ENCODE measurements at places on chromosomes 7 and 10.

- no peak for DNase-seq
These were observed 52.3 kb upstream of the SEMA3D start for GRCh38 chr7:85239109-85239508.

- DNase-seq: no peak
These were observed 164.1 kb upstream of the RHEB start for GRCh38 chr7:151683615-151684407.

DNA sequence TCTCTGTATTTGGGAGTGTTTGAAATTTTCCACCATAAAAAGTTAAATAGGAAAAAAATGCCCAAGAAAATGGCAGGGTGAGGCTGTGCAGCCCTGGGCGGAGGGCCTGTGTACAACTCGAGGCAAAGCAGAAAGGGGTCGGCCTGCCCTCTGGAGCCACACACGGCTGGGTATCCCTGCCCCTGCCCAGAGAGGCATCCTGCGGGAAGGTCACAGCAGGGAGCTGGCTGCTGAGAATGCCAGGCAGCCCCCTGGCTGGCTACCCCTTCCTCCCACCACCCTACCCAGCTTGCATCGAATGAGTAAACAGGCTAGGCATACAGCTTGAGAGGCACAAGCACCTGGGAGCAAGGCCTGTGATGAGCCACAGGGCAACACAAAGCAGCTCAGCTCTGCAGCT, 46.1 kb downstream of the CAMK2B start:
- no peak for DNase-seq

- no peak for DNase-seq
These were observed 171.1 kb downstream of the GLI3 start for GRCh38 chr7:42065942-42066341.

- DNase-seq: no peak
These were observed 83.0 kb downstream of the EEPD1 start for GRCh38 chr7:36236073-36236472.

GRCh38 chr10:130336617-130337304, 200.6 kb downstream of the GLRX3 start:
- DNase-seq: no peak

- no peak for DNase-seq
These were observed 347.0 kb downstream of the KCNMA1 start for GRCh38 chr10:77290528-77291155.

DNA sequence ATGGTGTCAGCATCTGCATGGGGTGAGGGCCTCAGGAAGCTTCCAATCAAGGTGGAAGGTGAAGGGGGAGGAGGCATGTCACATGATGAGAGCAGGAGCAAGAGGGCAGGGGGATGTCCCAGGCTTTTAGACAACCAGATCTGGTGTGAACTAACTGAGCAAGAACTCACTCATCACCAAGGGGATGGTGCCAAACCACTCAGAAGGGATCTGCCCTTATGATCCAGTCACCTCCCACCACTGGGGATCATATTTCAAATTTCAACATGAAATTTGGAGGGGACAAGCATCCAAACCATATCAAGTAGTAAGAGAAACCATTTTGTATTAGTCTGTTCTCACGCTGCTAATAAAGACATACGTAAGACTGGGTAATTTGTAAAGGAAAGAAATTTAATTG, 33.6 kb downstream of the THNSL1 start:
- no peak for DNase-seq

DNA sequence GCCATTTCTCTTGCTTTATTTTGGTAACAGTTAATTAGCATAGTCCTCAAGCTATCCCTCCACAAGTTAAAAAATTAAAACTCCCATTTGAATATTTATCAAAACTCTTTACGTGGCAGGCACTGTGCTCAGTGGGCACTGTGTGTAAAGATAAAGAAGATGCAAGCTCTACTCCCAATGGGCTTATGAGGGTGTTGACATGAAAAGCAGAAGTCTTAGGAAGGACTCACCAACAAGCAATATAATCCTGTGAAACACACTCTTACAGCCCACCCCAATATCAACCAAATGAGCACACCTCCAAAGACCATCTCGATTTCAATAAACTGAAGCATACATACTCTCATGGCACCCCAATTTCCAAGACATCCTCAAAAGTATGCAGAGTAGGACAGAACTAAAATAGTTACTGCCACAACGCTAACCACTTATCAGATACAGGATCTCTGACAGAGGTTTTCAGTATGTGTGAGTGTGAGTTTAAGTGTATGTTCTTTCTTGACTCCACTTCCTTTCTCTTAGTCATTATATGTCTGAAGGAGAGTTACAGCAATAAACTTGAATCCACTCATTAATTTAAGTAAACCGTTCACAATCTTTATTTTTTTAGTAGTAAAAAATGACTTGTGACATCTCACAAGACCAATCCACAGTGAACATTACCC, 120.0 kb downstream of the PDE1C start:
- DNase-seq: peak; percentile 32

DNA sequence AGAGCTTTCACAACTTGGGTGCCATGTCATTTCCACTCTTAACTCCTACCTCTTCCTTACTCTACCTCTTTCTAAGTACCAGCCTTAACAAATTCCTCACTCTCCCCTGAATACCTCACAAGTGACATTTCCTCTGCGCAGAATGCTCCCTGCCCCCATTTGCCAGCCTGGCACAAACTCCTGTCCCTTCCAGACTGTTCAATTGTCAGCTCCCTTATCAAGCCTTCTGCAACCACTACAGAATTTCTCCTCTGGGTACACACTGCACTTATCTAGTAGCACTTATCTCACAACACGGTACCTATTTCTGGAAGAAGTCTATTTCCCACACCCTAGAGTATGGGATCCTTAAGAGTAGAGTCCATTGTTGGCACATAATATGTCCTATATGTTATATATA, 39.1 kb upstream of the ANAPC16 start:
- no peak for DNase-seq

DNA sequence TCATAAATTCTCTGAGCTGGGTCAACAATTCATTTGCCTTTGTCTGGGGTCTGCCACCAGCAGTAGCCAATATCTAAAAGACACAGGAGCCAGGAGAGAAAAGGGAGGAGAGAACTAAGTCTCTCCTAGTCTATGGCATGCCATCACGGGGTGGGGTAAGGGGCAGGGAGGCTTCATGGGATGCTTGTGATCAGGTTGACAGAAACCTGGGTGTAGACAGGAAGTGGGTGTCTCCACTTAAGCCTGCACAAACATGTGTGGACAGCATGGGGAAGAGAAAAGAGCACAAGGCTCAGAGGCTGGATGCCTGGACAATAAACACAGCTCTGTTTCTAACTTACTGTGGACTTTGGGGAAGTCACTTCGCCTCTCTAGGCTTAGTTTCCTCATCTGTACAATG, 11.5 kb upstream of the C10orf53 start:
- no peak for DNase-seq

GRCh38 chr10:74967911-74968666, 141.7 kb downstream of the KAT6B start:
- peak; percentile 29 for DNase-seq

DNA sequence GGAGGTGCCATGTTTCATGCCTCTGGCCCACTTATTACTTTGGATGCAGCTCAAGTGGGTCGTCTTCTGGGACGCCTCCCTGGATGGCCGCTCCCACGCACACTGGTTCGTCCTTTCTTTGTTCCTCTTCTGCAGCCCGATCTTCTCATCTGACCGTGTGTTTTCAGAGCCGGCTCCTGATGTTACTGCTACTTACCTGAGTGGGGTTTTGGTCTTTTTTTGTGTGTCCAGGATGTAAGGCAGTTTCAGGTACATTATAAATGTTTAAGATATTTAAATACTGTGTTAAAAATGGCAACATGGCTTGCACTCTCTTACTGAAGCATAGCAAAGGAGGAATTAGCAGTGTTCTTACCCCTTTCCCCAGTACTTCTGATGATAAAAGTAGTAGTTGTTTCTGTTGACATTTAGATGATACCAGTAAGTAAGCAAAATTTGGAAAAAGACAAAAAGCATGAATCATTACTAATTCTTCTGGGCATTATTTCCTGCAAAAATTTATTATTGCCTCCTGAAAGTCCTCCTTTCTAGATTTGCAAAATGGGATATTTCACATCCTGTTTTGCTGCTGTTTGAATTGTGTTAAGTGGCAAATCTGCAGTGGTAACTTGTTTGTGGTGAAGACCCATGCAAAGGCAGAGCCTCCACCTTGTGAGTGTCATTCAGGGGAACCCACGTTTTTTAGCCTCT, 59.4 kb downstream of the SHH start:
- no peak for DNase-seq

GRCh38 chr7:24745355-24745754, 11.9 kb downstream of the GSDME start:
- no peak for DNase-seq

DNA sequence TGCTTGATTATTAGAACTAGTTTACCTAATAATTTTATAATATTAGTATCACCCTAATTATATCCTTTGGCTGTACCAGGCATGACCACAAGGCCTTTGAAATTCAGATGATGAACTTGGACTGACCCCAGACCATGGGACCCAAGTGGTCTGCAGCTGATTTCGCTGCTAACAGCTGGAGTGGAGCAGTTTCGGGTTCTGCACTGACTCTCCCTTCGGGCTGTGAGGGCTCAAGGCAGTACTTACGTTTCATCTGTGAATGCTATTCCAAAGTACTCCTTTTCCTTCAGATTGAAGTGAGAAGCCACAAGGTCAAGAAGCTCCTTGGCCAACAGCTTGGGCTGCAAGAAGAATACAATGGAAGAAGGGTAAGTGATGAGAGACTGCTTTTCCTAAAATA, 223.8 kb downstream of the PRPF18 start:
- DNase-seq: no peak

- peak; percentile 53 for DNase-seq
These were observed 42.9 kb upstream of the BHLHA15 start for GRCh38 chr7:98168181-98168903.

DNA sequence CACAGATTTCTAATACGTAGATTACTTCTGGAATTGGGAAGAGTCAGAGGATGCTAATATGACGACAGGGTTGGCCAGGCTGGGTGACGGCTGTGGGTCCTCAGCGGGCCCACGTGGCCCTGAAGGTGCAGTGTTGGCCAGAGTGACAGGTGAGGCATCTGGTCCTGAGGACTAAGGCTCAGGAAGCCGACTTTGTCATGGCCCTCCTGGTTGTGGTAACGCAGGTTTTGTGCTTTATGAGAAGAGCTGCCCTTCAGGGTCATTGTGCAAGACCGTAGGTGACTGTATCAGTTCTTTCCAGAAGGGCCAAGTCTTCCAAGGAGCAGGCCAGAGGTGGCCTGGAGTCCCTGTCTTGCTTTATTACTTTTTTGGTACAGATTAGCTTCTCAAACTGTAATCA, 2.5 kb downstream of the EIF3B start:
- no peak for DNase-seq

GRCh38 chr10:70462349-70462984, 16.1 kb upstream of the PALD1 start:
- DNase-seq: no peak

DNA sequence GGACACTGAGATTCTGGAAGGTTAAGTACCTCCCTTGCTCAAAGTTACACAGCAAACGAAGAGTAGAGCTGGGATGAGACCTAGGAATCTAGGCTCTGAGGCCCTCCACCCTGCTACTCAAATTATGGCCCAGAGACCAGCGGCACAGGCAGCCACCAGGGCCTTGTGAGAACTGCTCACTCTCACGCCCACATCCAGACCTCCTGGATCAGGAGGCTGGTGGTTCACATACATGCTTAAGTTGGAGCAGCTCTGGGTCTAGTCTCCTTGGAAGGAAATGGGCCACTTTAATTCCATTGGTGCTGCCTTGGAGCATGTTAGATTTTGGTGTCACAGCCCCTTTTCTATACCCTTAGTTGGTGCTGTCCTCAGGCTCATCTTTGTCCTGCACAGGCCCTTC, 41.9 kb downstream of the ADRA2A start:
- DNase-seq: no peak

DNA sequence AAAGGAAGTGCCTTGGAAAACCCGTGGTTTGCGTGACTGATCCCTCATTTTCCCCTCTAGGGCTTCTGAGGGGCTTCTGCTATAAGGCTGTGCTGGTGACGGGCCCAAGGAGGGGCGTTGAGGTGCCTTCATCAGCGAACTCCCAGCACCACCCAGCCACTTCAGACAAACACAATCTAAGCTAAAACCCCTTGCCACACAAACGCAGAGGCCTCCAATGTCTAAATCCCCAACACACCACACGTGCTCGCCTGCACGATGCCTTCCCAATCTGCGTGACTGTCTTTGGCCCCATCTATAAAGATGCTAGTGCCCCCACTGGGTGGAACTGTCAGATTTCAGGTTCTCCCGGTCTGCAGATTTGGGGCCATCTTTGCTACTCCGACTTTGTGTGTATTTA, 4.1 kb upstream of the GAD2 start:
- no peak for DNase-seq

DNA sequence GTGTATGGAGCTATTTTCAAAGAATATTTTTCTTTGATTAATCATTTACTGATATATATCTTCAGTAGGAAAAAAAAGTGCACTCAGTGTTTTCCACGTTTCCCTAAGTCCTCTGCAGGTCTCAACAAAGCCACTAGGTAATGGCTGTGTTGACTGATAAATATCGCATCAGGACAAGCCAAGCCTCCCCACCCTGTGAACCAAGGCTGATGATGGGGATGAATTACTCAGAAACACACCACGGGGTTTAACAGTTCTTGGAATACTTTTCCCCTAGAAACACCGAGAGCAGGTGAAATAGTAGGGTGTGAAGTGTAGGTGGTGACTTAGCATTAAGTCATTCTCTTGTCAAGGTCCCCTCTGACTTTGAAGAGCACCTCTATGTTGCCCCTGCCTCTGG, 423.5 kb upstream of the IGFBP3 start:
- DNase-seq: no peak

DNA sequence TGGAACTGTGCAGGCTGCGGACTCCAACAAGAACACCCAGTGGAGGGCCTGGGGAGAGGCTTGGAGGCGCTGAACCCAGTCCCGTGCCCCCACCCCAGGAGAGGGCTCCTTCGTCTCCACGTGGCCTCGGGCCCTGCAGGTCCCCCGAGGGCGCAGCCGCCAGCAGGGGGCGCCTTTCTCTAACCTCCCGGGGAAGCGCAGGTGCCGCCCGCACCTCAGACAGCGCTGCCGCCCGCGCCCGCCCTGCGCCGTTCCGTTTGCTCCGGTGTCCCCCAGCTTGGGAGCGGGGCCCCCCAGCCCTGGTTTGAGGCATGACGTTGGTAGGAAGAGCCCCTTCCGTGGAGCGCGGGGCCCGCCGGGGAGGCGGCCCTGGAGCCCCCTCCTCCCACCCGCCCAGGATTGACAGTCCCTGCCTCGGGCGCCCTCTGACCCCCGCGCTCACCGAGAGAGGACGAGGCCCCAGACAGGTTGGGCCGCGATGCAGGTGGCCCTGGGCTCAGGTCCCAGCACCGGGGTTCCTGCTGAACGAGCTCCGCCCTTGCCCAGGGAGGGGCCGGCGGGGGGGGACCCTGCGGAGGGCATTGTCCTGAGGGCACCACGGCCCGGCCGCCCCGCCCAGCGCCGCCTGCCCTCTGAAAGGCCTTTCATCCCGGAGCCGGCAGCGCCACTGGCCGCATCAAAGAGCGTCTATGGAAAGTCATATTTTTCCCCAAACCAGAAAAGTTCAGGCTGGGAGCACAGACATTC, 42.8 kb downstream of the FOXL3 start:
- DNase-seq: peak; percentile 51

- no peak for DNase-seq
These were observed 91.5 kb downstream of the ABCA13 start for GRCh38 chr7:48262606-48263310.

GRCh38 chr10:99765672-99766301, 16.7 kb upstream of the ABCC2 start:
- peak; percentile 14 for DNase-seq

- DNase-seq: peak; percentile 37
These were observed 2.6 kb downstream of the STK31 start for GRCh38 chr7:23712368-23713284.

GRCh38 chr7:130492523-130493274, 814 bp downstream of the MEST start:
- no peak for DNase-seq
